ENCODE measurements at places on chromosomes 5 and 9.

GRCh38 chr9:90953200-90953599 is 151.6 kb downstream of the SYK start:
- DNase-seq = no peak

GRCh38 chr9:123105490-123105889 is 72.0 kb downstream of the GPR21 start:
- no peak for DNase-seq

- DNase-seq = peak; percentile 68
These were observed 3.1 kb upstream of the IL7R start for GRCh38 chr5:35853631-35854030.

DNA sequence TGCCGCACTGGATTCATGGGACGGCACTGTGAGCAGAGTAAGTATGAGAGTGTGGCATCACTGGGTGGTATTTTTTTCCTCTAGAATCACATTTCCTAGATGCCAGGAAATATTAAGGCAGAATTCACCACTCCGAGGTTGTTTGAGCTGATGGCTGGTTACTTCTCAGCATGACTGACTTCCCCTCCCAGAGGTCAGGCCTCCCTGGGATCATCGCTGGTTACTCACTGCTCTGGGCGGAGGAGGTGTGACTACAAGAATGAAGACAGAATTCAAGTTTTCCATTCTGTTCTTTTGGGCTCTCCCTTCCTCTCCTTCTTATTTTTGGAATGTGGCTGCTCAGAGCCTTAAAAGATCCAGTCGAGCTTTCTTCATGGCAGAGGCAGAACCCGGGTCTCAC is 76.6 kb upstream of the PRRC1 start:
- no peak for DNase-seq

DNA sequence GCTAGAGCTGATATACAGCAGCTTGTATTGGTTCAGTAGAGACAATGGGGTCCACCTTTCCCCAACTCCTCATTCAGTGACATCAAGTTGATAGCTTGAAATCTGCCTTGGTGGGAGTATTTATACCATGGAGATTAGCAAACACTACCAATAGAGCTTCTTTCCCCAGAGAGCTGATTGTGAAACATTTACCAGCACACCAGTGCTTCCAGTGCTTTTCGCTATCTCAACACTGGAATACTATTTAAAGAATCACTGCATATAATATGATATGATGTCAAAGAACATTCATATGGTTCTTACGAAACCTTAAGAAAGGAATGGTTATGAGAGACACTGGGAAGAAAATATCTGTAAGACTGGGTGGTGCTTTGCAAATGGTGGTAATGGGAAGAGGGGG is 21.8 kb upstream of the RNF145 start:
- no peak for DNase-seq

- no peak for DNase-seq
These were observed 33.9 kb upstream of the BRD3 start for GRCh38 chr9:134101623-134102149.

- no peak for DNase-seq
These were observed 13.9 kb downstream of the PIK3R1 start for GRCh38 chr5:68229416-68229815.

DNA sequence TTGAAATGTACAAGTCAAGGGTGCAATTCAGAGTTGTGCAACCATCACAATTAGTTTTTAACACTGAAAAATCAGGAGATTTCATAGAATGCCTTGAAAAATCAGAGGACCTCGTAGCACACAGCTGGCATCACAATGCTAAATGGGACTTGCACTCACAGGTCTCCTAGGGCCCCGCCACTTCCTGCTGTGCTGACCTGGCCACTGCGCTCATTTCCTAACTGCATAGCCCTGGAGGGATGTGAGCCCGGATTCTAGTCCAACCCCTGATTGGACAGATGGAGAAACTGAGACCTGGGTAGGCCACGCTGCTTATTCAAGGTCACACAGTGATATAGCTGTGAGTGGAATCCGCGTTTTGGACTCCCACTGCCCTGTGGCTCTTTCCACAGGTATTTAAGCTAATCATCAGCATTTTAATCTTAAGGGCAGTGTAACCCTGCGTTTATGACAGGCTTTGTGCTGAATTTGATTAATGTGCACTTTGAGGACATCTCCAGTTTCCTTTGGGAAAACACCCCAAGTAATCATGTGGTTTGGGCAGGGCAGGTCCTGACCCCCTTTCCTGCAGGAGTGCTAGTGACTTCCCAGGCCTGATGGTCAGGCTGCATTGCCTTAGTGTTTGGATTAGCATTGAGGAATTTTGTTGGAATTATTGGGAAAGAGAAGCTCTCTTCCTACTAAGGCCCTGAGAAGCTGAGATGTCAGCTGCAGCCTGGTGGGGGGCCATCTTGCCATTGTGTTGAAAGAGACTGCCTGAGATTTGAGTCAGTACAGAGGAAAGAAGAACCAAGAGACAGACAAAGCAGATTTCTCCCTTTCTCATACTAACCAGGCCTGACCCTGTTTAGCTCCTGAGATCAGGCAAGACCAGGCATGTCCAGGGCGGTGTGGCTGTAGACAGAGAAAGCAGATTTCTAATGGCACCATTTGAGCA is 36.2 kb downstream of the STC2 start:
- no peak for DNase-seq

DNA sequence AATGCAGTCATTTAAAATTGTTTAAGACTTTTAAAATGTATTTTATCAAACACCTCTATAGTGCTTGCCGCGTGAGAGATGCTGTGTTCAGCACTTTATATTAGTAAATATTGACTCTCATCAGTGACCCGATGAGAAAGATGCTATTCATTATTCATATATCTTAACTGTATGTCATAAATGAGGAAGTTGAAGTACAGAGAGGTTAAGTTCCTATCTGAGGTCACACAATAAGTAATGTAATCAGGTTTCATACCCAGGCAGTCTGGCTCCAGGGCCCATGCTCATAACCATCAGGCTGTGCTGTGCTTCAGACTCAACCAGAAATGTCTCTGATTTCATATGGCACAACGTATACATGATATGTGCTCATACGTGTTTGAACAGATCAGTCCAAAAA is 119.0 kb downstream of the SV2C start:
- DNase-seq = no peak

- no peak for DNase-seq
These were observed 849 bp upstream of the IFT74 start for GRCh38 chr9:26955222-26955903.

DNA sequence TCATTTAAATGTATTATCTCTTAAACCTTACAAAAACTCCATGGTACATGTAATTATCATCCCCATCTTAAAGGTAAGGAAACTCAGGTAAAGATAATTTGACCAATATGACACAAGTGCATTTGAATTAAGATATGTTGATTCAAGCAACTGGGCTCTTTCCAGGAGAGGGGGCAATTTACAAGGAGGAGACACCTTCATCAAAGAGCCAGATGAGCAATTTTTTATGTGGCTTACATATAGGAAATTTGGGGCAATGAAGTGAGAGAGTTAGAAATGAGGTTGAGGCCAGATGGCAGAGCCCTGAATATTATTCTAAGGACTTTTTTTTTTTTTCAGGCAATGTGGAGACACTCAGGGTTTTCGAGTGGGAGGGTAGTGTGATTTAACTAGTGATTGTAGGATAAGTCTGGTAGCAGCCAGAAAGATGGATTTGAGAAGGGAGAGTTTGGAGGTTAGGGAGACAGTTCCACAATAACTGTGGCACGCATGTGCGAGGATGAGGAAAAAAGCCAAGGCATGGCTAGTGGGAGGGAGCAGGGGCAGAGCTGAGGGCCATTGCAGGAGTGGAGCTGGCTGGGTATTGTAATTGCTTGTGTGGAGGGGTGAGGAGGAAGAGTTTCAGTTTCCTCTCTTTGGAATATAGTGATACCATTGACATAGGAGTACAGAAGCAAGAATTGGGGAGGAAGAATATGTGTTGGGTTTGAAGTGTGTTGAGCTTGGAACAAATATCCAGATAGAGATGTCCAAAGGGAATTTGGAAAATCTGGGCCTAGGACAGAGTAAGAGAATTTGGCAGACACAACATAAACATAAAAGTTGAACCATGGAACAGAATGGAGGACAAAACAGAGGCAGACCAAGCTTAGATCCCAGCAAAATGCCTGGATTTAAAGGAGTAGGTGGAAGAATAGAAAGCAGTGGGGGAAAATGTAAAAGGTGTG is 72.0 kb downstream of the ACTBL2 start:
- no peak for DNase-seq

- DNase-seq = no peak
These were observed 99.9 kb upstream of the ZNF618 start for GRCh38 chr9:113776194-113776593.

GRCh38 chr5:160289356-160289651 is 23.1 kb downstream of the CCNJL start:
- DNase-seq = no peak

DNA sequence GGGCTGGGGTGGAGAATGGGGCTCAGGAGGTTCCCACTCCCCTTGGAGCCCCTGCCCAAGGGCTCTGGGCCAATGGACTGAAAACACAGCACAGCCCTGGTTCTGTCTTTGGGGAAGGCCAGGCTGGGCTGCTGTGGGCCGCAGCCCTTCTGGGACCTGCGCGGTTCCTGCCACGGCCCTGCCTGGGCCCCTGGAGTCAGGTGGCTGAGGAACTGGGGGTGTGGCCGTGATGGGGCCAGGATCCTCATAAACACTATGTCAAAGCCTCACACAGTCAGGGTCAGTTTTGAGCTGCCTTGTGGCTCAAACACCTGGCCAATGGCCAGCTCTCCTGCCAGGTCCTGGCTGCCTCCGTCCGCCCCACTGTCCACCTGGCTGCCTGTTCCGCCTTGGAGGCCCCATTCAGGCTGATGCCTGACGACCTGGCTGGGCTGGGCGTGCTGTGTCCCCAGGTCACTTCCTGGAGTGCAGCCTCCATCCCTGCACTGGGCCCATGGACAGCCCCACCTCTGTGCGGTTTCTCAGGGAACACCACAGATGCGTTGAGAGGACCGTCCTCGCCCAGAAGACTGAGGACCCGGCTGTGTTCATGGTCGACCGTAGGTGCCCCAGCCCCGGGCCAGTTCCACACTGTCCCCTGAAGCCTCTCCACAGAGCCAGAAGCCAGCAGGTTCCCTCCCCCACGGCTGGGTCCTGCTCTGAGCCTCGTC is 27.5 kb downstream of the PAEP start:
- DNase-seq = no peak

DNA sequence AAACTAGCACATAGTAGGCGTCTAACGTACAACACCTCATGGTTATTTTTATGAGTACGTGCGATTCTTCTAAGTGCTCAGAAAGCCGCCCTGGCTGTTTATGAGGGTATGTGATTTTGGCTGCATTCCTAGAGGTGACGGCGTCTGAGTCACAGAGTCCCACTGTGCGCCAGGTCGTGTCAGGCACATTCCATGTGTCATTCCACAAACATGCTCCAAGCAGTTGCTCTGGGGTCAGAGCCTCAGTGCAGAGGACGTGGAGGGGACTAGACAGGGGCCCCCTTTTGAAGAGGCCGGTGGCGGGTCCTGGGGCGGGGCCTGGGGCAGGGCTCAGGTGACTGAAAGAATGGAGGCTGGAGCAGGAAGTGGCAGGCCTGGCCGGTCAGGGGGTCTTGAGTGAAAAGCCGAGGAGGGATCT is 51.9 kb downstream of the NEK6 start:
- no peak for DNase-seq

- DNase-seq = no peak
These were observed 249.6 kb downstream of the NSG2 start for GRCh38 chr5:174294891-174295620.

GRCh38 chr5:123594434-123594833 is 82.5 kb downstream of the CSNK1G3 start:
- no peak for DNase-seq

- no peak for DNase-seq
These were observed 288.3 kb downstream of the ENC1 start for GRCh38 chr5:74352256-74352655.

DNA sequence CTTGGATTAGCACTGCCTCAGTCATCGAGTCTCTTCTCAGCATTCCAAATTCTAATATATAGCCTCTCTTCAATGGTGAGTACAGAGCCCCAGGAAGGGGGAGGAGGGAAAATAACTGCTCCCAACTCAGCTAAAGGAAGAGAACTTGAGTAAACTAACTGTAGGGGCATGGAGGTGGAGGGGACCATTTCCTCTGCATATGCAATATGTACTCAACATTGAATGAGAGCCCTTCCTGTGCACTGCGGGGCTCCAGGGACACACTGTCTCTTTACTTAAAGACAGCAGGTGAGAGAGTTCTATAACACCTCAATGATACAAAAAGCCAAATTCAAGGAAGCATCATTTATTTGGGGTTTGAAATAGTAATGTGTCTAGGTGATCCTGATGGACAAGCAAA is 75.1 kb downstream of the GNAQ start:
- DNase-seq = no peak

GRCh38 chr5:154860123-154860522 is 1.7 kb downstream of the CNOT8 start:
- DNase-seq = no peak

GRCh38 chr9:114315723-114316363 is 7.1 kb upstream of the ORM1 start:
- no peak for DNase-seq

GRCh38 chr5:1654786-1655495 is 131.2 kb upstream of the LPCAT1 start:
- DNase-seq = no peak

DNA sequence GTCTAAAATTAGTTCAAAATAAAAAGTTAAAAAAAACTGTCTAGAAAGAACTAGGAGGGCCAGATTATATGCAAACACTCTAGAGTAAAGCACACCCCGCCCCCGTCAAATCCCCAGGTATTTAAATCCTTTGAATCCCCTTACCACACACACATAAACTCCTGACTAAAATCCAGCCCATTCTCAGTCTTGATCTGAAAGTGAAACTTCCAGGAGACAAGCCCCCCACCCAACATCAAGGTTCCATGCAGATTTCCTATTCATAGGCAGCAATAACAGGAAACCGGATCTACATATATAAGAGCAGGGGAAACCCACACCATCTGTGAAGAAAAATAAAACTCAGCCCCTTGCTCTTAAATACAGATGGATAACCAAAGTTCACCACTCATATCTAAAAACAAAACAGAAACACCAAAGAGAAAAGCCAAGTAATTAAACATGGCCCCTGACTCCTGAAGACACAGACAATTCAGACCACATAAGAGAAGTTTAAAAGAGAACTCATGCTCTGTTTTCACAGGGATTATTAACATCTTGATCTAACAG is 42.3 kb downstream of the MARCHF3 start:
- DNase-seq = no peak

DNA sequence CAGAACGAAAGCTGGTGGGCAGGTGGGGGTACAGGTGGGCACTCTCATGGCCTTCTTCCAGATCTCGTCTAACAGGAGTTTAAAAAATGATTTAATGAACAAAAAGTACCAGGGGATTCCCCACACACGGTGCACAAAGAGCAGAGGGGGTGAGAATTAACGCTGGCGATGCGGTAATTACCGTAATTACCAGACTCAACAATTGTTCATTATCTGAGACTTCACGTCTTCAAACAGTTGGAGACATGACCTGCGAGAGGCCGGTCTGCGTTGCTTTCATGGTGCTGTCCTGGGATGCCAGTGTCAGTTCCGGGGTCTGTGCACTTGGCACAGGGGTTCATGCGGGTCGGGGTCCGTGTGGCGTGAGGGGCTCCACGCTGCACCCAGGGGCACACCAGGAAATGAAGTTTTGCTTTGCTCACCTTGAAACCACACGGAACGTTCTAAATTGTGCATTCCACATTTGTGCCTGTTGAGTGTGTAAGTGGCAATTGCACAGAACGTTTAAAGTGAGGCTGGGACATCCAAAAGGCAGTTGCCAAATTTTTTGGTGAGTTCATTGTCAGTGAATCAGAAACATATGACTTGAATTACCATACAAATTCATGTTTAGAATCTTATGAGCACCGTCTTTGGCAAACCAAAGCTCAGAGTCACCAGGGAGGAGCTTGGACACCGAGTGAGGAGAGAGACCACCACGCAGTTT is 256.4 kb upstream of the IRX1 start:
- no peak for DNase-seq

- no peak for DNase-seq
These were observed 32.1 kb upstream of the IER5L start for GRCh38 chr9:129210125-129210524.

All from activated gamma-delta T cell treated with Interleukin-2 at 50 U/mL for 16 hours (primary cell).